ENCODE measurements at places on chromosomes 3 and 15.

GRCh38 chr3:141366285-141367037 lies 1.8 kb upstream of the ZBTB38 start:
- no peak for DNase-seq

DNA sequence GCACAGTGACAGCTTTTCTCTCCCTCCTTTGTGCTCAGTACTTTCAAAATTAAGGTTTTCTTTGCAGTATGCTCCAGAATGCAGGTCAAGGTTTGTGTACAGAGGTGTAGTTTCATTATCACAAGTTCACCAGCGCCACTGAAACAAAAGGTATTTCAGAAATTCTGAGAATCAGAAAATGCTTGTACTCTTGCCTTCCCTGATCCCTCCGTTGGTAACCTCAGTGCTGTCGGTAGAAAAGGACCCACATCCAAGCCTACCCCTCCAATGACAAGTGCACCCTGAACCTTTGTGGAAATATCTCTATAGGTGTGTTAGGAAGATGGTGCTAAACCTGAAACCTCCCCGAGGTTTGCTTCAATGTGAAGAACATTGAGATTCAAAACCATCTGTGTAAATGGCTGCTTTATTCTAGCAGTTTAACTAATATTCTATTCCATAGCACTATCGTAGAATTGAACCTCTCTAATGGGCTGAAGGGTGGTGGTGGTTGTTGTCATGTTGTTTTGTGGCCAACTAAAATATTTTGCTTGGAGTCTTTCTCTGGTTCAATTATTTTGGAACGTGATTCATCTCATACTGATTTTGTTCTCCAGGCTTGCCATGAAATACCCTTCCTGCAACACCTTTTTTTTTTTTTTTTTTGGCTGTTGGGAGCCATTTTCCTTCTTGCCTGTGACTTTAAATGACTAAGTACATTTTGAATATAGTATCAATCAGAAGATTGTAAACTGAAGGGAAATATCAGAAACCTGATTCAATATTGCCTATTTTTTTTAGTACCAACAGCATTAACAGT lies 20.7 kb downstream of the ZBTB38 start:
- no peak for DNase-seq

DNA sequence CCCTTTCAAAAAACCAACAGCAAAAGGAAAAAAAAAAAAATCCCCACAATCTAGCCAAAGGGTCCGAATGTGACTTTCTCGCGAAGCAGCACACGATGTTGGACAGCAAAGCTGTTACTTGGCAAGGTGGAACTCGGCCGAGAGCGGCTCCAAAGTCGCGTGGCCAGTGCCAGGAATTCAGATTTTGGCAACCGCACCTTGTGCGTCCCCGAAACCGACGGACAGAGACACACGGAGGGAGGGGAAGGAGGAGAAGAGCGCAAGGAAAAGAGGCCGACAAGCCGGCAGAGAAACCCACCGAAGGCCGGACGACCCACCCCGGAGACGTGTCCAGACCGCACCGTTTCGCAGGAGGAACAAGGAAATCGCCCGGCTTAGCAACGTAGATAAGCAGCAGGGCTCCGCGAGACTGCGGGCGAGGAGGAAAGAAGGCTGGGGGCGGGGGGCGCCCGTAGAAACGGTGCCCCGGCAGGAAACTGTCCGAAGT lies 517.3 kb downstream of the MECOM start:
- DNase-seq, result no peak

GRCh38 chr15:84921121-84921520 lies 36.7 kb downstream of the SLC28A1 start:
- DNase-seq, result no peak

DNA sequence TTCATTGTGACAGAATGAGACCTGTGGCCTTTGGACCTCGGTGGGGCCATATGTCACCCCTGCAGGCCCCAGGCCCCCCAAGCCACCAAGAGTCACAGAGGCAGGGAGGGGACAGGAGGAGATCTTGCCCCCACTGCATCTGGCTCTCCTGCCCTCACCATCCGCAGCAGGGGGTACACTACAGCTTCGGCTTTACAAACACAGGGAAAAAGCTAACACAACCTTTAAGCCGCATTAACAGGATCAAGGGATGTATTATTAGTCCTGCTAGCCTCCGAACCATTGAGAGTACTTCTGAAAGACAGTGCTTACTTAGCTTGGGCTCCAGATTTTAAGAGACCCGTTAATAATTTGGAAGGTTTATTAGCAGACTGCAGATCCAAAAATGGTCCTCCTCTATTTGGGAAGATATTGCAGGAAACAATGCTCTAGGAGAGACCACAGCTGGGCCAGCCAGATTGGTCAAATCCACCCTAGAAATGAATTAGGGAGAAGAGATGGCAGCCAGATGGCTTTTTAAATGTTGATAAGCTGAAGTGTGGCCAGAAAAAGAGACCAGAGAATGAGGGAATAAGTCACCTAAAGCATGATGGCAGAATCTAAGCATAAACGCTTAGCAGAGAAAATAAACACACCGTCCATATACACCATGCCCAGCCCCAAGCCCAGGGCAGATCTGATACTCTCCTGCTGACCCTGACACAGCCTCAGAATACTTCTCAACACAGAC lies 31.5 kb downstream of the SRGAP3 start:
- DNase-seq, result no peak

DNA sequence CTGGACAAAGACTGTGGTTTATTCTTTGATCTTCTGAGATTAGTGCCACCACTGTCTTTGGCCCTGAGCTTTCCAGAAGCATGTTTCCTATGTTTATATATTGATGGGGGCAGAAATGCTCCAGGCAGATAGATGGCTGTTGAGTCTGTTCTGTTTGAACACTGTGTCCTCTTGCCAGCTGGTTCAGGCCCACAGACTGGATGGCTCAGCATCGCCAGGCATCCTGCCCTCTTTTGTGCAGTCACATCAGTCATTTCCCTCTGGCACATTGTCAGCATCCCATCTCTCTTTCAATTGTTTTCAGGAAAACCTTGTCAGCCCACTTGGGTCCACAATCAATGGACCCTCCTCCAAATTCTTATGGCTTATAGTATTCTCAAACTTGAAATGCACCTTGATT lies 141.2 kb downstream of the NEK11 start:
- no peak for DNase-seq

Data from GM13977 (cell line).